T-helper 9 cell (primary cell): ENCODE measurements at places on chromosomes 13 and 19.
A peak's percentile ranks its signal among the peaks of the same experiment; 100 is the strongest.

DNA sequence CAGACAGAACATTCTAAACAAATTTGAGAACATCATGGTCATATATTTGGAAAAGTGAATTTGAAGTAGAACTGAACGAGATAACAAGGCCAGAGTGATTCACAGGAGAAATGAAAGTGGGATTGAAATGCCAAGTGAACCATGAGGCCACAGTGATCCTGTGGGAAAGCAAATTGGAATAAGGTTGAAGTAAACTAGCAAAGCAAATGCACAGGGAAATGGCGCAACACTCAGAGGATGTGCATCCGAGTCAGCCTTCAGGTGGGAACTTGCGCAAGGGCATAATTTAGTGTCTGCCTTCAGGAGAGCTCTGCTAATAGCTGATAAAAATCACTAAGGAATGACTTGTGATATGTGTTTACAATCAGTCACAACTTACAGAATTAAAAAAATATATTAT lies 696.6 kb downstream of the LIG4 start:
- DNase-seq: no peak

GRCh38 chr13:76878043-76878442 lies 8.2 kb downstream of the KCTD12 start:
- DNase-seq: no peak

DNA sequence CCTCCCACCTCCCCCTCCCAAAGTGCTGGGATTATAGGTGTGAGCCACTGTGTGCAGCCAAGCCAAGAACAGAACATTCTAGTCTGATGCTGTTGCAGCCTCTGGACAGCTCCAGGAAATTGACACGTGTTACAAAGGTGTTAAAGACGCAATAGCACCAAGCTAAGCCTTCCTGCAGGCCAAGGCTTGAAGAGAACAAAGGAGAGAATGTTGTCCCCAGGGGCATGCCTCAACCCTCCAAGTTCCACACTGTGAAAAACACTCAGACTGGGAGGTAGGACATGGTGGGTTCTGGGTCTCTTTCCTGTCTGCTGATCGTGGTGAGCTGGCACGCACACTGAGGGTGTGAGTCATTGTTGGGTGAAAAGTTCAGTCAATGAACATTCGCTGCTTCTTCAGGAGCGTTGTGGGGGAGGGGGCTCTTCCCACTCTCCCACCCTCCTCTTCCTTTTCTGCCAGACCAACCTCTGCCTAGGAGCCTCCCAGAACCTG lies 5.3 kb upstream of the PTPRS start:
- DNase-seq: no peak

- no peak for DNase-seq
Observed at GRCh38 chr19:33214596-33214995, 11.1 kb downstream of the SLC7A10 start.

GRCh38 chr19:34172661-34173192 lies 423 bp downstream of the LSM14A start:
- peak; percentile 6 for DNase-seq

- DNase-seq: no peak
Observed at GRCh38 chr13:31192306-31192705, 7.5 kb upstream of the B3GLCT start.

- DNase-seq: no peak
Observed at GRCh38 chr13:30892966-30893365, 13.1 kb upstream of the MEDAG start.
